ENCODE measurements at places on chromosomes 4 and X. TPM values are rescaled to one million over a fixed set of nuclear protein-coding genes. Genes with fewer than 3 reads are reported as not detected.

Gene POF1B
- total RNA-seq: 1.5 TPM

Gene KIAA1210
- total RNA-seq: not detected

Gene AMTN
- not detected for total RNA-seq

Gene MXRA5
- 2.5 TPM for total RNA-seq

Gene KIF4A
- total RNA-seq: 0.37 TPM

Gene DIPK2B
- 27.6 TPM for total RNA-seq

Gene S100P
- total RNA-seq: 3.5 TPM

Gene GUCY1A1
- total RNA-seq: 88.1 TPM

Gene HSFX2
- total RNA-seq: 0.48 TPM

Gene MTNR1A
- total RNA-seq: not detected

Gene SSX5
- total RNA-seq: not detected

Gene SORBS2
- 166 TPM for total RNA-seq

Gene GRIA2
- 1.6 TPM for total RNA-seq

Gene ASB11
- total RNA-seq: not detected

Gene ATP8A1
- total RNA-seq: 11.9 TPM

Gene CDX4
- not detected for total RNA-seq

Gene MAGEA2
- total RNA-seq: not detected

Gene HSFX4
- not detected for total RNA-seq

Gene TMPRSS11E
- total RNA-seq: not detected

Gene SPANXD
- not detected for total RNA-seq

Gene CYP2U1
- 12.2 TPM for total RNA-seq

Gene CTAG2
- total RNA-seq: not detected

Gene CFAP299
- not detected for total RNA-seq

Gene SPATA18
- 5.3 TPM for total RNA-seq

Gene AMBN
- total RNA-seq: not detected

Gene MAGEA12
- not detected for total RNA-seq

Gene NXF2B
- not detected for total RNA-seq

Gene XAGE1A
- total RNA-seq: not detected

Gene ZNF280C
- 4.7 TPM for total RNA-seq

Gene GPC4
- 17.3 TPM for total RNA-seq

Gene ANXA3
- 13.8 TPM for total RNA-seq

Gene NR0B1
- not detected for total RNA-seq

Gene DAPP1
- 2.8 TPM for total RNA-seq

Gene PABPC1L2A
- not detected for total RNA-seq

Gene BEX1
- total RNA-seq: 0.83 TPM

Gene MAPK10
- total RNA-seq: 30.5 TPM

Gene PPP1R3F
- 5.4 TPM for total RNA-seq

Gene BEX5
- total RNA-seq: 3.0 TPM

Gene DNAAF6
- total RNA-seq: not detected

Gene UCHL1
- 22.1 TPM for total RNA-seq

Gene GPC3
- 11.3 TPM for total RNA-seq

Gene RNF175
- not detected for total RNA-seq

Gene CXorf65
- total RNA-seq: not detected

Gene ARHGEF38
- not detected for total RNA-seq

Gene CLCN5
- total RNA-seq: 7.9 TPM

Gene AFP
- not detected for total RNA-seq

Gene TCEAL3
- total RNA-seq: 87.0 TPM

Gene MAGEA8
- total RNA-seq: not detected

Gene IL15
- 3.7 TPM for total RNA-seq

Gene DRD5
- not detected for total RNA-seq

Gene PAPSS1
- total RNA-seq: 32.5 TPM

Gene FANCB
- total RNA-seq: 2.0 TPM

Gene DBET
- total RNA-seq: not detected

Gene IL3RA
- total RNA-seq: 5.6 TPM

Gene FAM156A
- total RNA-seq: 10.8 TPM

Gene GSX2
- not detected for total RNA-seq

Gene KLKB1
- total RNA-seq: 0.83 TPM
